ENCODE measurements at places on chromosomes 5 and 9.

GRCh38 chr5:162484986-162485385 is 417.4 kb downstream of the GABRG2 start:
- DNase-seq = no peak

GRCh38 chr9:126151031-126151685 is 175.5 kb upstream of the MVB12B start:
- no peak for DNase-seq

- DNase-seq = no peak
These were observed 708 bp downstream of the SPOUT1 start for GRCh38 chr9:128828719-128829452.

DNA sequence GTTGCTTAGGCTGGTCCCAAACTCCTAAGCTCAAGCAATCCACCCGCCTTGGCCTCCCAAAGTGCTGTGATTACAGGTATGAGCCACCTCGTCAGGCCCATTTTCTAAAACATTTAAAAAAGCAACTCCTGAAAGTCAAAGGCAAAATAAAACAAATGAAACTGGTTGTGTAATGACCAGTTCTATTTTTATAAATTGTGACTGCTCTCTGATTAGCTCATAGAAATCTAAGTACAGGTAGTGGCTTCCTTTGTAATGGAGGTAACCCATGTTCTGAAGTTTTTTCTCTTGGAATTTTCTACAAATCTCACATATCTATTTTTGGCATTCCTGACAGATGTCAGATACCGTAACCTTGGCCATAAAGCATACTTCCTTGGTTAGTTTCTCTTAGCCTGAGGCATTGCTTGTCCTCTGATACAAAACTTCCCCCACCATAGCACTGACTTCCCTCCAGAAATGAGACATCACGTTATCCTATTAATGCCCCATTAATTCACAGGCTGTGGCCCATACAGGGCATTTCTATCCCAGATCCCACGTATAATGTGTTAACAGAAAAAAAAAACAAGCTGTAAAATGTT is 14.1 kb upstream of the AK3 start:
- no peak for DNase-seq

DNA sequence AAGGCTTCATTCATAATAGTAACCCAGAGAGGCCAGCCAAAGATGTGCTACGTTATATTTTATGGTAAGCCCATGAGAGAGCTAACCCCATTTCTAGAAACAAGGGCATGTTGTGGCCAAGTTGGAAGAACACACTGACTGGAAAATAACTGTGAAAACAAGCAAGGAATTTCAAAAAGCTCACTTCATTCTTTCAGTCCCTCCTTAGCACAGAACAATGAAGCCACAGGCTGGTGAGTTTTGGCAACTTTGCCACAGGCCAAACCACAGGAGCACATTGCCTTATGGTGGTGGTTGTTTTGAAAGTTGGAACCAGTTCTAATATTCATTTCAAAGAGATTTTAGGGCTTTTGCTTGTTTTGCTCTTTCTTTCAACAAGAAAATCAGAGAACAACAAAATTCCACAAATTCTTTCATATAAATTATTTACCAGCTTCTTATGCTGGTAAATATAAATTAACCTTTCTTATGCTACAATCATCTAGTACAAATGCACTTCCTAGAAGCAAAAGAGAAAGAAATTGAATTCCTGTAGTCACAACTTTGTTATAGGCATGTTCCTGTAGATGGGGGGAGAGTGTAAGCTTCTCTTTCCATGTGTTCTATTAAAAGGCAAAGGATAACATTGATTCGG is 225.4 kb upstream of the RFX3 start:
- DNase-seq = no peak

- DNase-seq = peak; percentile 89
These were observed 5.9 kb upstream of the EGR1 start for GRCh38 chr5:138459311-138459933.

- no peak for DNase-seq
These were observed 22.8 kb downstream of the SMIM3 start for GRCh38 chr5:150801117-150801927.

GRCh38 chr5:91699429-91699828 is 316.3 kb upstream of the ARRDC3 start:
- no peak for DNase-seq

DNA sequence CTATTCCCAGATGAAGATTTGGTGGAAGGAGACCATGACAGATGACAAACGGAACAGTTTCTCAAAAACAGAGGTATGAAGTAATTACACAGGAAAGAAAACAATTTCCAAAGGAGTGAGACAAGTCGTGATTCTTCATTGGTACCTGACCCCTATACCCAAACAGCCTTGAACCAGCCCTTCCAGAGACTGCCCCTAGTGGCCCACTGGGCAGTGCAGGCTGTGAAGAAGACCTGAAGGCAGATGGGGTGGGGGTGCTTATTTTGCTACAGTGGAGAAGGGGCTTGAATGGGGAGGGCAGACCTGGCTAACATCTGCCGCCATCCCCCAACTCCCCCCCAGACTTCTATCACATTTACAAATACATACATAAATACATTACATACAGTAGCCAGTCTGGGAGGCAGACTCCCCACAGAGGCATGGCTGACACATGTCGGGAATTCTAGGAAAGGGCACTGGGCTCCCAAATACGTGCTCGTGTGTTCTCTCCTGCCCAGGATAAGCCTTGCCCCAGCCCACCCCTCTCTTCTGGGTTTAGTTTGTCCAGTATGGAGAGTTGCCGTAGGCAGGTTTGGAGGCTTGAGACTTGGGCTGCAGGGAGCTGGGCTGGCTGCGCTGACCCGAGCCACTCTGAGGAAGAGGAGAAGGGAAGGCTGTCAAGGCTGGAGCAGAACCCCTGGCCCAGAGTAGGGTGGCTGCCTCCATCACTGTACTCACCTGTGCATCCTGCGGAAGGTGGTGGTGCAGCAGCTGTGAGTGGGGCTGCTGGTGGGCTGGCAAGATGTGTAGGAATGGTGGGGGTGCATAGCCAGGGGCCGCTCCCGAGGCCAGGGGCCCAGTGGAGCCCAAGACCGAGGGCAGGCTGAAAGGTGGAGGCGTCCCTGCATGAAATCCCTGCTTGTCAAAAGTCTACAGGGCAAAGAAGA is 105.3 kb downstream of the UBE2R2 start:
- peak; percentile 30 for DNase-seq

- DNase-seq = no peak
These were observed 133.6 kb downstream of the ATG10 start for GRCh38 chr5:82105457-82105856.

GRCh38 chr9:96383165-96383942 is at the start of gene SLC35D2:
TSS of gene SLC35D2 (minus strand) at chr9:96383711. CDS start at chr9:96383634, 77 bp downstream.
- peak; percentile 28 for DNase-seq

- DNase-seq = no peak
These were observed 116.9 kb upstream of the MTAP start for GRCh38 chr9:21685502-21685901.

DNA sequence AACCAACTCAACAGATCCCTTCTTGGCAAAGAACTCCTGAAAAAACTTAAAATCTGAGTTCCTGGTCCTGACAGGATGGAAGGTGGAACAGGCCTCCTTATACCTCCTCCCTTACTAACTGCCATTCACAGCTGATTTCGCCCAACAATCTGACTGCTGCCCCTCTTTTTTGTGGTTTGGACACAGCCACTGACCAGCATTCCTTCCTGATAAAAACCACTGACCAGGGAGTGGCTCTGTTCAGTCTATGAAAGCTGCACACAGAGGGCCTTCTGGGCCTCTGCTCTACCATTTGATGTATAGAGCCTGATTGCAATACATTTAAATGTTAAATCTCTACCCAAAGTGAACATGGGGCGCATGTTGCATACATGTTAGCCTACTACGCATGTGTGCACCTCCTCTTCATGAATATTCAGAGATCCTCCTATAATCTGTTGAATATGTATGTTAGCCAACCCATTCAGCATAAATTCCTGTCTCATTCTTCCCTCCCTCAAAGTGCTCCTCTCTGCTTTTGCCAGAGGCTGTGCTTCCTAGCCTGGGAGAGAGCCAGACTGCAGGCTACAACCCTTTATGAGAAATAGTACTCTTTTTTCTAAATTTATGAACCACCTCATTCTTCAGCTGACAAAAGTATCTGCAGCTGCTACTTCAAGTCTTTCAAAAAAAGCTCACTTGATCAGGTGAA is 93.7 kb upstream of the MRPS30 start:
- DNase-seq = no peak

- DNase-seq = no peak
These were observed 283.4 kb downstream of the GAS1 start for GRCh38 chr9:86663905-86664304.

GRCh38 chr9:93121316-93122241 is 12.5 kb downstream of the NINJ1 start:
- DNase-seq = no peak

DNA sequence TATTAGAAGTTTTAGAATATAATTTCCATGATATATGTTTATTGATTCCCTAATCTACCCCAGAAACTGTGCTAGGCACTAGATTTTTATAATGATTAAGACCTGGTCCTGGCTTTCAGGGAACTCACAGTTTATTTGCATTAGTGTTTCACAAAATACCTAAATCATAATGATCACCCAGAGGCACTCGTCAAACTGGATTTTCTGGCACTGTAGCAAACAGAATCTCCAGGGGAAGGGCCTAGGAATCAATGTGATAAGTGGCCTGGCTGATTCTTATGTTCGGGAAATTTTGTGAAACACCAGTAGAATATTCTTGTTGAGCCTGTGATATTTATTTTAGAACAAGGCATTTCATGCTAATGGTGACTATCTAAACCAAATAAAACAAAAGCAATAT is 37.4 kb upstream of the SRP19 start:
- DNase-seq = no peak

DNA sequence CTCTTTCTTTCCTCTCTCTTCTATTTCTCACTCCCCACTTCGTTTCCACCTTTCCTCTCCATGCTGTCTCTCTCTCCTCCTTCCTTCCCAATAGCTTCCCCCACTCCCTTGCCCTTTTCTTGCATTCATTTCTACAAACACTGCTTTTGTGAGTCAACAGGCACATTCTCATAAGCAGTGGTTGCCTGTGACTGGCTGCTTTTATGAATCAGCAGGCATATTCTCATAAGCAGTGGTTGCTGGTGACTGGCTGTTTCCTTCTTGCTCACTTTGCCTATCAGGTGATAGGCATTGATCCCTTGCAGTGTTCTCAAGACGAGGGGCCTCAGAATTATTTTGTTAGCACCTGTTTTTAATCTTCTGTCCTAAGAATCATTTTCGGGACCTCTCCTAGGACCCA is 116.1 kb upstream of the ACTBL2 start:
- no peak for DNase-seq

- DNase-seq = no peak
These were observed 12.5 kb downstream of the GLIS3 start for GRCh38 chr9:4287386-4287785.

DNA sequence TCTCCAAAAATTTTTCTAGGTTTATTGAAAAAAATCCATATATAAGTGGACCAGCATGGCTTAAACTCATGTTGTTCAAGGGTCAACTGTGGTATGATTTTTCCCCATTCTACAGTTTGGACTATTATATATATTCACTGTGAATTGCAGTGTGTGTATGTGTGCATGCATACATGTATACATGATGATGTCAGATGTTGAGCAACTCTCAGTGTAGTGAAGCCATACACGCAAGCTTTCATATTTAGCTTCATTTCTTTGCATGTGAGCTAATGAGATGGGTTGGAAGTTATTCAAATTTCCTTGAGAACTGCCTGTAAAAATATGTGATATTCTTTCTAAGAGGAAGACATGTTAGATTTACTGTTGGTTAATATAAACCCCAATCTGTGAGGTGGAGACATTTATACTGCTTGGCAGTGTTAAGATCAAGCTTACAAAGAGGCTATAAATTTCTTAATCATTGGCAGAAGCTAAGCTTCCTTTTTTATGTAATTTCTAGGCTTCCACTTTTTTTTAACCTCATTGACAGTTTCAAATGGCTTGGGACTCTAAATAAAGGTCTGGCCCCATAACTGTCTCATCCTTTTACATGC is 134.8 kb downstream of the GABRG2 start:
- no peak for DNase-seq

DNA sequence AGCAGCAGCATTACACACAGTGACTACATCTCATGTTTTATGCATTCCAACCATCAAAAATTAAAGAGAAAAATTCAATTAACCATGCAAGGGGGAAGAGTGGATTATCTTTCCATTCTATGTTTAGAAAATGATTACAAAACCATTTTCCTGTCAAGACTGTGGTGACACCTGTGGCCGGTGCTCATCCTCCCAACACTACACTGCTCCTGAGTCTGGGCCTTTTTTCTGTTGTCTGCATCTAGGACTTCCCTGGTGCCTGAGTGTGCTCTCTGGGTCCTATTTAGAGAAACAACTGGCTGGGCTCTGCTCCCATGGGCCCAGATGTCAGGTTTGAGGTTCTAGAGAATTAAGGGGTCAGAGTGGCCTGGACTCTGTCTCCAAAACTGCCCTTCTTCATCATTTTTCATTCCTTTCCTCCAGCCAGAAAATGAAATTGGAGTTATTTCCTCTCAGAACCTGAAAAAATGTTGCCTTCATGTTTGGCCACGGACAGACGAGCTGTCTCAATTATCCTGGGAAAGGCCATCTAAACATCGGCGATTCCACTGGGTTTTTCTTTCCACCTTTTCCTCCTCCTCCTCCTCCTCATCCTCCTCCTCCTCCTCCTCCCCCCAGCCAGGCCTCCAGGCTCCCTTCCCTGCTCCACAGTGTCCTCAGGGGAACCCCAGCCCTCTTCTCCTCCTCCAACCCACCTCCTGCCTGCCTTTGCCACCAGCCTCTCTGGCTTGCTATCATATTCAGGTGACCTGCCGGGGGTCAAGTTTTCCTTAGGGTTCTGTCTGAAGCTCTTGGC is 11.4 kb upstream of the ARSI start:
- DNase-seq = no peak

GRCh38 chr9:131815970-131816873 is 76.3 kb upstream of the RAPGEF1 start:
- DNase-seq = no peak

GRCh38 chr5:179816401-179816795 is 4.3 kb upstream of the SQSTM1 start:
- no peak for DNase-seq

Data from stimulated activated CD4-positive, alpha-beta T cell treated with anti-CD3 and anti-CD28 coated beads, Interleukin-2, amount 100 ng/mL, for 24 hours (primary cell).